G401 (cell line): ENCODE measurements at places on chromosomes 12 and 14.

DNA sequence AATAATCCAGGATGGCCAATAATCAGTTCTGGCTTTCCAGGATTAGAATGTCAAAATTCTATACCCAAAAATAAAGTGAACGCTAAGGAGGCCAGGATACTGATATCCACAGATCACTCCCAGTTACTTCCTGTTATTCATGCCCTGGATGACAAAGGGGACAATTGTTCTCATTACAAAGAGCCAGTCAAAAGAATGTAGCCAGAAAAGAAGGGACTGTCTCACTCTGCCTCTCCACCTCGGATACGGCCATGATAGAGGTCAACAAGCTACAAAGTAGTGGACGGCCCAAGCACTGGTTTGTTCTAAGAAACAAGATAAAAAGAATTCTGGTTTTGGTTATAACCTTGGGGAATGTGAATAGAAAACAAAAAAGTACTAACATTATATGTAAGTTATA, 116.1 kb upstream of the ATF7IP start:
- no peak for DNase-seq

- no peak for DNase-seq
Observed at GRCh38 chr12:65411171-65411570, 132.7 kb downstream of the MSRB3 start.

DNA sequence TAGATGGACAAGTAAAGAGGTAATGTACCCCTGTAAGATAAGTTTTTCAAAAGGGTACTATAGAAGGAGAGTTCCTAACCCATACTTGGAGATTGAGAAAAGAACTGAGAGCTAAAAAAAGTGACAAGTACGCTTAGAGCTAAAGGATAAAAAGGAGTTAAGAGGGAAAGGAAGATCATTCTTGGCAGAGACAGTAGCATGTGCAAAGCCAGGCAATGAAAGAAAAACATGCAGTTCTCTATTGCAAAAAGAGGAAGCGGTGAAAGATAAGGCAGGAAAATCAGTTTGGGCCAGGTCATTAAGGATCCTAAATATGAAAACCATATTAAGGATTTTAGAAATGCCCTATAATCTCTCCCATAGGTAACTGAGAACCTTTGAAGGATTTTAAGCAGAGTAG, 500.4 kb upstream of the GARIN6 start:
- peak; percentile 9 for DNase-seq

- no peak for DNase-seq
Observed at GRCh38 chr12:132280406-132280805, 49.0 kb downstream of the GALNT9 start.

- no peak for DNase-seq
Observed at GRCh38 chr12:98060411-98060810, 455.0 kb upstream of the TMPO start.

DNA sequence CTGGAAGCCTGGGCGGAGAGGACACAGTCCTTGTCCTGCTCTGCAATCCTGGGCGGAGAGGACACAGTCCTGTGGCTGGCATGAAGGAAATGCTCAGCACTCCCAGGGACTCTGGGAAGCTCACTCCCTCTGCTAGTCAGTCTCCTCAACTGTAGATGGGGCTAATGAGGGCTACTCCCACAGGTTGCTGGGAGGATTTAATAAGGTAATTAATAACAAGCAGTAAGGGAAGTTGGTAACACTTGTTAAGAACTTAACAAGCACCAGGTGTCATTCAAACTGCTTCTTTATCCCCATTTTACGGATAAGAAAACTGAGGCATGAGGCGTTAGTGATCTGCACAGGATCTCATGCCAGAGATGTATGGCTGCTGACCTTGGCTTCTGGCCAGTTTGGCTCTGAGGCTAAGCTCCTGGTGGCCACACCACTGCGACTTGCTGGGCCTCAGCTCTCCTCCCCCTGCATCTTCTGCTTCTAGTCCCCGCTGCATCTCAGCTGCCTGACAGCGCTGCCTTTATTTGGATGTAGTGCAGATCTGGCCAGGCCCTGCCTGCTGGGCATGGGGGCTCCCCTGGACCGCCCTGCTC, 54.1 kb upstream of the BEGAIN start:
- no peak for DNase-seq

DNA sequence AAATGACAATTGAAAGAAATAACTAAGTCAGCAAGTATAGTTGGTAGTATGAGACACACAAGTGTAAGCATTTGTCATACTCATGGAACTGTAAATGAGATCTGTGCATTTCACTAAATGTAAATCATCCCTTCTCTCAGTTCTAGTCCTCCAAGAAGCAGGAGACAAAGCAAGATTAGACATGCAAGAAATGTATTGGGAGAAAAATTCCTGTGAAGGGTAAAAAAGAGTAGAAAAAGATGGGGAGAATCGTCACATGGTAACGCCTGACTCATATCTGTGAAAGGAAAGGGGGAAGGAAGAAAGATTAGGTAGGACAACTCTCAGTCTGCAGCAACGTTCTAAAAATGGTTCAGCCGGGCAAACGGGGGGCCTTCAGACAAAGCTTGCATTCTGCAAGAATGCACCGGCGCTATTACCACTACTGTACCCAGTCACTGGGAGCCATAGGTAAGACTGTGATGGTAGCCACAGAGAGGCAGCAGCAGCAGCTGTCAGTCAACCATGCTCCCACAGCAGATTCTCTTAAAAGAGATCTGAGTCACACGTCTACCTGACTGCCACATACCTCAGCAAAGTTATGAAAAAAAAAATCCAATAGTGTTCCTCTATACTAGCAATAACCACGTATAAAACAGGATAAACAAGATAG, 18.0 kb upstream of the RFX4 start:
- DNase-seq: no peak

DNA sequence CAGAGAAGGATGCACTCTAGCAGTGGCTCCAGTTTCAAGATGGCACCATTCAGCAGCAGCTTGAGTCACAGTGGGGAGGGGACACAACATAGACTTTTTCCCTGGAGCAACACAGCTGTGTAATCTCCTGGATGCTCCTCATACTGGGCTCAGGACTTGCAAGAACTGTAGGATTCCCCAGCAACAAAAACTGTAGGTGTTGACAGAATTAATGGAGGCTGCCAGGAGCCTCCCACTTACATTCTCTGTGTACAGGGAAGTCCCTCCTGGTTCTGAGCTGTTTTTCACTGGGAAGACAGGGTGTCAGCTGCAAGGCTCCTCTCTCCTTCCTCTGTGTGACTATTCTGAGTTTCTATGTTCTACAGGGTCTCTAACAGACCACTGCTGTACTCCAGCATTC, 217.9 kb downstream of the KIF21A start:
- DNase-seq: no peak

GRCh38 chr12:97177481-97177880, 270.4 kb downstream of the NEDD1 start:
- DNase-seq: no peak

DNA sequence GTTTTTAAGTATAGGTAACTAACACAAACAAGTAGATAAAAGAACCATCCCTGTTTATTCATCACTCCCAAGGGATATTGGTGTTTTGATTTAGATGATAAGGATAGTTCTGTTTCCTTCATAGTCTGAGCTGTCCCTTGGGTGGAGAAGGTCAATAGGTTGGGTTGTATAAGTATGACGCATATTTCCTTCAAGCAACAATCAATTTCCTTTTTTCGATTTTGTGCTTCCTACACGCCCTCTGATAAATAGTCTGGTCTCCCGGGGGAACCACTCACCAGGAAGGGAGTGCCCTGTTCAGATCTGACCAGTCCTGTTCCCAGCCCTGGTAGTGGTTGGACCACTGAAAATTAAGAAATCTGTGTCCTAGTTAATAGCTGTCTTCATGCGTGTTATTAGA, 378.8 kb upstream of the FAR2 start:
- no peak for DNase-seq

- no peak for DNase-seq
Observed at GRCh38 chr14:34238610-34239009, 223.4 kb downstream of the SPTSSA start.

DNA sequence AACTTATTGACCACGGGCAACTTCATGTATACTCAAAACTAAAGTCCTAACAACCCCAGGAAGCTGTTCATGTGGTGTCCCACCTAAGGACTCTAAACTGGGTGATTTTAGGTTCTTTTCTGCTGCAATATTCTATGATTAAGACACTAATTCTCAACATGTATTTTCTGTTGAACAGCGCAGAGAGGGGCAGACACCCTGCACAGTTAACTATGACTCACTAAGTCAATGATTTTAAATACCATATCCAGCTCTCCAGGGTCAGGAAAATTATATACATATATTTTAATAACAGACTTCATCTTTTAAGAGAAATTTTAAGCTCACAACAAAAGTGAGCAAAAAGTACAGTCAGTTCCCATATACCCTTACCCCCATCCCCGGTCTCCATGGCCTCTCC, 85.0 kb downstream of the FOXN3 start:
- no peak for DNase-seq

- no peak for DNase-seq
Observed at GRCh38 chr14:76146976-76147375, 4.7 kb upstream of the GPATCH2L start.

GRCh38 chr12:123948401-123948795, 24.2 kb downstream of the CCDC92 start:
- peak; percentile 54 for DNase-seq

- DNase-seq: no peak
Observed at GRCh38 chr12:132606466-132606865, 3.9 kb downstream of the LRCOL1 start.

DNA sequence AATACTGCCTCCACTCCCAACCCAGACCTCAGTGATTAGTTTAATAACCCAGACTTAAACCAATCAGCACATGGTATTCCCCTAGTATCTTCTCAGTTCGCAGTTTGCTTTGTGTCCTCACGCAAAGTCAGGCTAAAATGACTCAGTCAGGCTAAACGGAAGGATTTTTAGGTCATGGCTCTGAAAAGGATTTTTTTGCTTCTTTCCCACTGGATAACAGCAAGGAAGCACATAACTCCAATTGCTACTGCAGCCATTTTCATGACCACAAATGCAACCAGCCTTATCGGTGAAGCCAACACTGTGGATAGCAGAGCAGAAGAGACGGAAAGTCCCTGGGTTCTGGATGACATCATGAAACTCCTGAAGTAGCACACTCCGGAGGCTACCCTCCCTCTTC, 67.7 kb downstream of the ZC3H14 start:
- DNase-seq: no peak

- peak; percentile 90 for DNase-seq
Observed at GRCh38 chr14:23513818-23514643, 37.5 kb downstream of the ZFHX2 start.

GRCh38 chr12:132023658-132024057, 73.9 kb downstream of the EP400 start:
- DNase-seq: no peak

DNA sequence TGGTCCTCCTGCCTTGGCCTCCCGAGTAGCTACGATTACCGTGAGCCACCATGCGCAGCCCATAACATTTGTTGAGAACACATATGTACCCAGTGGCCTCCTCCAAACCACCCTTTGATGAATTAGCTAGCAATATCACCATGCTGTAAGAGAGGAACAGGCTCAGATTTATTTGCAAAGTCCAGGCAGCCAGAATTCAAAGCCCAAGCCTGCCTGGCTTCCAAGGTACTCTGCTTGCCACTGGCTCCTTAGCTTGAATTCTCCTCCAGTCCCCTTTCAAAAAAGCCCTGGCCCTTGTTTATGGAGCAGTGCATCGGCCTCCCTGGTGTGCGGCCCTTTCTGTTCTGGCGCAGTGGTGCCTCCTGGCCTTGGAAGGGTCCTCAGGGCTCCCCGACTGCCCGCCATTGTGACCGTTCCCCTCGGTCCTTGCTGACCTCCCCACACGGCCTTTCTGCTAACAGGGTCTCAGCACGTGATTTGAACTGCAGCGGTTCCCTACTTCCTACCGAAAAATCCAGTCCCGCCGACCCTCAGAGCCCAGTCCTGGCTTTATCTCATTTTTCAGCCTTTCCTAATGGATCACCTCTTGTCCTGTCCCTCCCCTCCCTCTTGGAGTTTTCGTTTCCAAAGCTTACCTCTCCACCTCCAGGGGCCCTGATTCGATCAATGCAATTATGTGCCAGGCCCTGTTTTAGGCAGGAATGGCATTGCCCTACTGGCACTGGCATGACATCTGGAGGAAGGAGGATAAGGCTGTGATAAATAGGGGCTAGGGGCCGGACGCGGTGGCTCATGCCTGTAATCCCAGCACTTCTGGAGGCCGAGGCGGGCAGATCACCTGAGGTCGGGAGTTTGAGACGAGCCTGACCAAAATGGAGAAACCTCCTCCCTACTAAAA, 22.0 kb downstream of the SLC25A29 start:
- DNase-seq: no peak

GRCh38 chr12:109310247-109311125, 1.4 kb upstream of the FOXN4 start:
- DNase-seq: no peak

DNA sequence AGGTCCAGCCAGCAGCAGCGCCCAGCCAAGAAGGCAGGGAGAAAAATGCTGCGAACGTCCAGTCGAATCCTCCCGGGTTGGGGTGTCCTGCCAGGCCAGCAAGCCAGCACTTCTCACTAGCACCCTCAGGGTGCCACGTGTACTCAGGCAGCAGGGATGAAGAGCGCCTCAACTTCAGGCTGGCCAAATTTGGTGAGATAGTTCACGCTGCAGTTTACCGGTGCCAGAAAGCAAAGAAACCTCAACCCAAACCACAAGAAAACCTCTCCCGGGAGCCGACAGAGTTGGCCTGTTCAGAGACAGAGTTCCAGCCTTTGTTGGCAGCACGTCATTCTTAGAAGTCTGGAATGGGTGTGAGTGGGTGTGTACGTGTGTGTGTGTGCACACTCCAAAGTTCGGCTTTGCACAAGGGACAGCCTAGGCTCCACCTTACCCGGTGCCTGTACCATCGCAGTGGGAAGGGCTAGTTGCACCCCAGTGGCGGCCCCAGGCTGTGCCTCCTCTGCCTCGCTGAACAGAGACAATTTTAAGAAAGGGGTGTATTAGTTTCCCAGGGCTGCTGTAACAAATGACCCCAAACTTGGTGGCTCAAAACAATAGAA, 42.1 kb downstream of the ELK3 start:
- DNase-seq: peak; percentile 36

DNA sequence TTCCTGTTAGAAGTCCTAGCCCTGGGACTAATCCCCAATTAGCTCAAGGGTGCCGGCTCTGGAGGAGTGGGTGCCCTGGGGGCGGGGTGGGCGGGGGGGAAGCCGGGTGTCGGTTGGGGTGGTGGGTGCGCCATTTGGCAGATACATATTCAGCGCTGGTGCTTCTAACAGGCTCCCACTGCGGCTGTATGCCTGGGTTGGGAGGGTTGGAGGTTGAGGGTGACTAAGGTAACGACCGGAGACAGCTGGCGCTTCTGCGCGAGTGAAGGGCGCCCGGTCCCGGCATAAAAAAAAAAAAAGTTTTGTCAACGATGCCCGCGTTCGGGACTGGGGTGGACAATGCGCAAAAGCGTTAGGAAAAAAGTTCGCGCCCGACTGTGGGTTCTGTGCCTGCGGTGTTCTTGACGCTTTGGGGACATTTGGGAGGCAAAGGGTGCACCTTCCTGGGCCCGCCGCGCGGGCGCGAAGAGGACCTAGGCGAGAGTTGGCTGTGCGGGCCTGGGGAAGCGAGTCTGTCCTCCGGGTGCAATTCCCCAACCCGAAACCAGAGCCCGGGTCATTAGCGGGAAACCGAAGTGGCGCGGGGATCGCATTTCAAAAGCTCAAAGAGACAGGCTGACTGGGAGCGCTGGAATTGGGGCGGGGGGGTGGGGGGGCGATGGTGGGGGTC, 19.2 kb downstream of the TBX3 start:
- no peak for DNase-seq
